Activated CD4-positive, alpha-beta memory T cell treated with anti-CD3 and anti-CD28 coated beads, Interleukin-2, amount 10 ng/mL, durations not matched to agents 7 days and 5 days (primary cell): ENCODE measurements at places on chromosomes 1 and 21. TPM values are rescaled to one million over a fixed set of nuclear protein-coding genes. Genes with fewer than 3 reads are reported as not detected.

DNA sequence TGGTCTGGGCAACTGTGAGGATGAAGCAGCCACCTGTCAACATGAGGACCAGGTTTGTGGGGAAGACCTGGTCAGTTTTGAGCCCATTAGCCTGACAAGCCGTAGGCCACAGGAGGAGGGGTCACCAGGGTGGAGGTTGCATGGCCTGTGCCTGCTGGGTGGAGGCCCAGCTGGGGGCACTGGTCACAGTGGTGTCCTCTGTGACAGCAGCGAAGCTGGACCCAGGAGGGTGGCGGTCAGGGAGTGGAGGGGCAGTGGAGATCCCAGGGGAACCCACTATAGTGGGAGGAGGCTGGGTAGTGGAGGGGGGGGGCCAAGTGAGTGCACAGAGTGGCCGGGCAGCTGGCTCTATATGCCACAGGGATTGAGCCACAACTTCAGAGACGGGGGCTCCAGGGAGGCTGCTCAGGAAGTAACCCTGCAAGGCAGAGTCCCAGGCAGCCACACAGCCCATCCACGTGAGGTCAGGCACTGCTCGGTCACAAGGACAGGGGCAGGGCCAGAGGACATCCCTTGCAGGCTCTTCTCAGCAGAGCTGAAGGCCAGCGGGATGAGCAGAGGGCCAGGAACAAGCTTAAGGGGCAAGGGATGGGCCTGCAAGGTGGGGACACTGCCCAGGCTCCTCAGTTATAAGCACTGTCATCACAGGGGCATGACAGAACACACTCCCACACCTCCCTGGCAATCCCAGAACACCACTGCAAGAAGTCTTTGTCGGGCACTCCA lies 2.3 kb upstream of the C1orf35 start:
- peaks cover 62% of the 10 kb centered on the region for H3K4me1 ChIP-seq
- no peak for DNase-seq
- H3K36me3 ChIP-seq = peaks cover 17% of the 10 kb centered on the region
- H3K27ac ChIP-seq = no peak overlapping the region

DNA sequence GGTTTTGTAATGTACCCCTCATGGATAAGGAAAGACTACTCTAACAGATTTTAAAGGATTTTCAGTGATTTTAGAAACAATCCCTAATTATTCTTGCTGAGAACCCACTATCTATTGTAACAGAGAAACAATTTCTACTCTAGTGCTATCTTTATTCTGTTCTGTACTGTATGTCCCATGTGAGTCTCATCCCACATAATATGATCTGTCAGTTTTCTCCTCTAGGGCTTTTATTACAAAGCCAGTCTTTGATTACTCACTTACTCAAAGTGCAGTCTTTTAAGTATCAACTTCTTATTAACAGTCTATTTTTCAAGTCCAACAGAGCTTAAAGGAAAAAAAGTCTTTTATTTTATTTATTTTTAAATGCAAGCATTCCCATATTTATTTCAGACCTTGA lies 54.8 kb downstream of the CTH start:
- H3K36me3 ChIP-seq = no peaks in the 10 kb centered on the region
- H3K27ac ChIP-seq = no peak overlapping the region
- no peak for DNase-seq
- H3K4me3 ChIP-seq = no peak overlapping the region
- no peaks in the 10 kb centered on the region for H3K4me1 ChIP-seq

DNA sequence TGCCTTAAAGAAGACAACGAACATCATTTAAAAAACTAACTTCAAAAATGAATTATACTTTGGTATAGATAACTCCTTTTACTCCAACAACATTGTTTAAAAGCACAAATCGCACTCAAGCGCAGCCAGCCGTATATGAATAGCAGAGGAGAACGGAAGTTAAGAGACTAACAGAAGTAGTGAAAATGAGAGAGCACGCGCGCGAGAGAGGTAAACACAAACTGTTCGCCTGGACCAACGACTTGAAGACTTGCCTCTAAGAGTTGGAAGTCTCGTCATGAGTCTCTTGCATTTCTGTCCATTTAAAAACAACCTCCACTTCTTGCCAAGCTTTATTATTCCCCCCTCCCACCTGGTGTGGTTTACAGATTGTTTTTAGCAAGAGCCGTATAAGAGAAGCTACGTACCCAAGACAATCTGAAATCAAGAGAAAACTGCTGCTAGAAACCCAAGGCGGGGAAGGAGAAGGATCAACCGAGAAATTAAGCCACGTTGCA lies 479 bp downstream of the SELENOF start:
- peak; percentile 49 for DNase-seq
- H3K4me3 ChIP-seq = no peak overlapping the region
- no peak overlapping the region for H3K27ac ChIP-seq
- H3K27me3 ChIP-seq = no peaks in the 10 kb centered on the region

GRCh38 chr1:110216844-110217444 lies 6.8 kb downstream of the KCNC4 start:
- H3K4me3 ChIP-seq = no peak overlapping the region
- H3K27me3 ChIP-seq = peaks cover 7% of the 10 kb centered on the region
- H3K4me1 ChIP-seq = peaks cover 33% of the 10 kb centered on the region
- peaks cover 3% of the 10 kb centered on the region for H3K36me3 ChIP-seq

DNA sequence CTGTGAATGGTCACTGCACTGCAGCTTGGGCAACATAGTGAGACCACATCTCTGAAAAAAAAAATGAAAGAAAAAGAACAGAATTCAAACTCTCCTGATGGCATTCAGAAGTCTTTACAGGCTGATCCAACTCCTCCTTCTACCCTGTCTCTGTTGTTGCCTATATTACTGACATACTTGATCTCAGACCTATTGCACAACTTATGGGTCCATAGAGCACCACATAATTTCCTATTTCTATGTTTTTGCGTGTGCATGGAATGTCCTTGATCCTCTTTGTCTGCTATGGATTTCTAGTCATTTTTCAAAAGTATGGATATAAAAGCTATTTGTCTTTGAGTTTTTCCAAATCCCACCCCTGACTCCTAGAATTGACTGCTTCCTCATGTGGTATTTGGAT lies 22.4 kb upstream of the CYP2J2 start:
- H3K4me1 ChIP-seq = no peaks in the 10 kb centered on the region
- H3K27ac ChIP-seq = no peak overlapping the region
- no peaks in the 10 kb centered on the region for H3K36me3 ChIP-seq
- no peak for DNase-seq
- peaks cover 4% of the 10 kb centered on the region for H3K27me3 ChIP-seq

GRCh38 chr1:10068605-10069294 lies 36.0 kb downstream of the UBE4B start:
- H3K4me1 ChIP-seq = peaks cover 18% of the 10 kb centered on the region
- no peak overlapping the region for H3K4me3 ChIP-seq
- no peak overlapping the region for H3K27ac ChIP-seq
- peaks cover 7% of the 10 kb centered on the region for H3K36me3 ChIP-seq

- H3K27ac ChIP-seq = no peak overlapping the region
- DNase-seq = no peak
- peaks cover 4% of the 10 kb centered on the region for H3K4me1 ChIP-seq
Observed at GRCh38 chr1:38052750-38053415, 6.3 kb upstream of the POU3F1 start.

DNA sequence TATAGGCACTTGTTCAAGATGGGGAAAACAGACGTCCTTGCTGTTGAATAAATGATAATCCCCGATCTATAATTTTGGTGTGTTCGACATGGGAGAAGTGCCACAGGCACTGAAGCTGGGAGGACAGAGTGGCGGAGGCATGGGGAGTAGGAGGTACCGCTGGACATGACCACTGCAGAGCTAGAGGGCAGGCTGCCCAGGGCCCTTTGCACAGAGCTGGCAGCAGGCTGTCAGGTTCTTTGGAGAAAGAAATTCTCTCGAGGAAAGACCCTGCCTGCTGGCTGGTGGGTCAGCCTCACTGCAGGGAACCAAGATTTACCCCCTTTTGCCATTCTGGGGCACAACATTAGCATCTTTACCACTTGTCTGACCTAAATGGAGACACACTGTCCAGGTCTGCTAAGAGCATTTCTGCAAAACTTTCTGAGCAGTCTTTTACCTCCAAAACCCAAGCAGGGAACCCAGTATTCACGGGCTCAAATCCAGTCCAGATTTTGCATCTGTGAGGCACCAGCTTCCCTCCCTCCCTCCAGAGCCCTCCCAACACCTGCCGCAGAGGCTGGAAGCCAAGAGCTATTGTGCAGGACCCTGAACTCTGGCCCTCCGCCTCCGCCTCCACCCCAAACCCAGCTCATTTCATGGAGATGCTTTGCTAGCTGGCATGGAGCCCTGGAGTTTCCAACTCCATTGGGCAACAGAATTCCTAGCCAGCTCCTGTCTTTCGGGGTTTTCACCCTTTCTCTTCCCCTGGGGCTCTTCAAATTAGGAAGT lies 142.3 kb downstream of the PLXNA2 start:
- no peaks in the 10 kb centered on the region for H3K36me3 ChIP-seq
- H3K27me3 ChIP-seq = peaks cover 2% of the 10 kb centered on the region
- no peak overlapping the region for H3K4me3 ChIP-seq
- no peak for DNase-seq

GRCh38 chr21:38383411-38384237 lies 114.7 kb downstream of the ERG start:
- H3K36me3 ChIP-seq = no peaks in the 10 kb centered on the region
- peaks cover 6% of the 10 kb centered on the region for H3K27me3 ChIP-seq
- no peaks in the 10 kb centered on the region for H3K4me1 ChIP-seq
- no peak overlapping the region for H3K4me3 ChIP-seq

DNA sequence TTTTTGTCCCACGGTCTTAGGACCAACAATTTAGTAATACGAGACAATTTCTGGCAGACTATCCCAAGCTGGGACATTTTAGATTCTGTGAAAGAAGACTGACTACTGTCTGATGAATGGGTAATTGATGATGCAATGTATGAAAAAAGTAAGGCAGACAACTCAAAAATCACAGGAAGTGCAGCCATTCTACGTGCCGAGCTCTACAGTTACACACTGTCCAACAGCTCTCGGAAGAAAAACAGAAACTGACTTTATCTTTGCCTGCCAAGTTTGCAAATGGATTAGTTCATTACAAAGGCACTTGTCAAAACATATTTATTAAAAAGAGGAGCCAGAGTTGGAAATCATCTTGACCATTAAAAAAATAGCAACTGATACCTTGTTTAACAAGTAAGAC lies 31.3 kb downstream of the ZBTB8B start:
- DNase-seq = no peak
- H3K4me1 ChIP-seq = peaks cover 11% of the 10 kb centered on the region

DNA sequence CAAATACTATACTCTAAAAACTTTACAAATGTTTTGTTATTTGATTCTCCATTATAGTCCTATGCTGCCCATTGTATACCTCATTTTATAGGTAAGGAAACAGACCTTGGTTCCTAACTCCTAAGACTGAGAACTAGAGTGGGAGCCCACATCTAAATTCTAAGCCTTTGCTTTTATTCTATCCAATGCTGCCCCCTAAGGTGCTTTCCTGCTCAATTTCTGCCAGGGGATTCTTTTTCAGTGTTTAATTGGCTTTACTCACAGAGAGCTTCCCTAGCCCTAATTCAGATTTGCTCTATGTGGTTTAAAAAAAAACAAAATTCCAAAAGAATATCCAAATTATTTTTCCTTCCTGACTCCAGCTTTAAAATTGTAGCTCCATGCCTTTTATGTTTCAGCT lies 64.5 kb downstream of the KIF14 start:
- peaks cover 30% of the 10 kb centered on the region for H3K36me3 ChIP-seq
- DNase-seq = no peak
- H3K4me3 ChIP-seq = no peak overlapping the region
- no peaks in the 10 kb centered on the region for H3K27me3 ChIP-seq

GRCh38 chr1:162549001-162549400 lies 12.5 kb upstream of the UAP1 start:
- no peak overlapping the region for H3K27ac ChIP-seq
- peaks cover 3% of the 10 kb centered on the region for H3K4me1 ChIP-seq
- H3K36me3 ChIP-seq = no peaks in the 10 kb centered on the region

DNA sequence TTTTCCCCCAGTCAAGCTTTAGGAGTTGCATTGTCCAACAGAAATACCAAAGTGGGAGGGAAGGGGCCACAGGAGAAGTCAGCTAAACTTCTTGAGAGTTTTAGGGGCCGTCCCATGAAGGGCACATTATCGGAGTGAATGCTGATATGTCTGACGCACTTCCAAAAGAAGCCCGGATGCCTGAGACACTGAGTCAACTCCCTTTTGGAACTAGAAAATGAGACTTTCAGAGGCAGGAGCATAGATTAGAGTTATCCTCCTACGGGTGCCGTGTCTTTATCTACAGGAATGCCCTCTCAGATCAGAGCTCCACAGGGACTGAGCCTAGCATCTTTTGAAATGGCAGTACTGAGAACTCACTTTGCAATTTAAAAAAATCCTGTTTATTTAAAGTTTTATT lies 13.1 kb downstream of the ACTN2 start:
- no peak for DNase-seq
- no peaks in the 10 kb centered on the region for H3K4me1 ChIP-seq
- H3K36me3 ChIP-seq = no peaks in the 10 kb centered on the region

DNA sequence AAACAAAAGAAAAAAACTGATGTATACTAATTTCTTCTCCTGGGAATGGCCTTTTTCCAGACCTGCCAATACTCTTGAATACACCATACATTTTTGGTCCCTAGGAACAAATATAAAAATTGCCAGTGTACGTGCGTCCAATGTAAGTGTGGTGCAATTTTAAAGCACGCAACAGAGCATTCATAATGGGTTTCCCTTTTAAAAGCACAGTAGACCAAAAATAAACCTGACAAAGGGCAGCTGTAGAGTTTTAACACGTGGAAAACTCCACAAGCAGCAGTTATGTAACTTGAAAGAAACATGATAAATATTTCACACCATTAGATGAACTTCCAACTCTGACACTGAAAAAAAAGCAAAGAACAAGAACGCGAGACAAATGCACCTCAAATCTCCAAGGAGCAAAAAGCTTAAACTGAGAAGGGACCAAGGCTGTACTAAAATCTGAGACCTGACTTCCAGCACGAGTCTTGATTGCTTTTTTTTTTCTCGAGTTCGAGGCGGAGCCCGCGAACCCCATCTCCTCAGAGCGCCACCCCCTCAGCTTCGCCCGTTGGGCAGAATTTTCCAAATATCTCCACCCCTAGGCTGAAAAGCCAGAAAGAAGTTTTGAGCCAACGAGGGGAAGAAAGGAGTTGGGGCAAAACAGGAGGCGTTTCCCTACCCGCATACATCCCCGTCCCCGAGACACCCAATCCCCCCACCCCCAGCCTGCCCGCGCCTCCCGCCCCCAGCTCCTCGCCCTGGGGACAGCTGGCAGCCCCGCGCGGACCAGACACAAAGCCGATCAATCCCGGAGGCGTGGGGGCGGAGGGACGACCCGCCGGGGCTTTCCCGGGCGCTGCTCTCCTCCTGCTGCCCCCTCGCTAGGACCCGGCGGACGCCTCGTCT lies at the start of gene JAM2:
Gene JAM2, plus strand, starts transcription at position 599 of the 891 bp plus-strand sequence. CDS start 564 bp downstream, outside the sequence.
- DNase-seq = peak; percentile 20
- peak within 1 kb of the TSS; percentile 72 for H3K4me3 ChIP-seq
- H3K4me1 ChIP-seq = peaks cover 33% of the 10 kb centered on the region
- H3K27ac ChIP-seq = no peak within 1 kb of the TSS

- DNase-seq = no peak
- H3K27ac ChIP-seq = no peak overlapping the region
- peaks cover 16% of the 10 kb centered on the region for H3K36me3 ChIP-seq
Observed at GRCh38 chr1:8349961-8350360, 32.0 kb downstream of the SLC45A1 start.

The REN gene
- total RNA-seq = not detected

The MAGI3 gene
- 12.6 TPM for total RNA-seq

The TNFRSF9 gene
- 8.0 TPM for total RNA-seq

The AXDND1 gene
- total RNA-seq = 0.58 TPM

The CATSPERE gene
- total RNA-seq = 0.93 TPM

The ZBED6 gene
- total RNA-seq = 18.4 TPM

The UBL4B gene
- total RNA-seq = not detected

The TMPRSS15 gene
- not detected for total RNA-seq

The TTLL10 gene
- total RNA-seq = not detected
